ENCODE measurements at places on chromosomes 5 and 9. TPM values are rescaled to one million over a fixed set of nuclear protein-coding genes. Genes with fewer than 3 reads are reported as not detected.

ROR2 gene
- total RNA-seq = not detected

DRD1 gene
- not detected for total RNA-seq

CMYA5 gene
- 0.15 TPM for total RNA-seq

CATSPER3 gene
- 0.40 TPM for total RNA-seq

TAF1L gene
- total RNA-seq = not detected

SGTB gene
- 1.1 TPM for total RNA-seq

ARHGEF28 gene
- 24.2 TPM for total RNA-seq

SCGB3A2 gene
- 0.51 TPM for total RNA-seq

LOX gene
- total RNA-seq = 0.23 TPM

FAXDC2 gene
- not detected for total RNA-seq

FOXD4 gene
- 0.80 TPM for total RNA-seq

LRRC14B gene
- total RNA-seq = not detected

SLC27A6 gene
- total RNA-seq = not detected

CER1 gene
- not detected for total RNA-seq

TBCA gene
- total RNA-seq = 119 TPM

ANKRD18B gene
- 5.4 TPM for total RNA-seq

ADAMTS16 gene
- total RNA-seq = 1.7 TPM

IL31RA gene
- 1.6 TPM for total RNA-seq

SLC34A3 gene
- 1.0 TPM for total RNA-seq

C5orf52 gene
- total RNA-seq = not detected

FCN1 gene
- not detected for total RNA-seq

GLDC gene
- total RNA-seq = 8.1 TPM

GRM6 gene
- total RNA-seq = not detected

DAPK1 gene
- not detected for total RNA-seq

RAI14 gene
- total RNA-seq = 73.5 TPM

CDH18 gene
- total RNA-seq = 0.15 TPM

FSTL4 gene
- total RNA-seq = 4.2 TPM

EQTN gene
- total RNA-seq = not detected

Measured in PC-3 (cell line).